ENCODE measurements at places on chromosomes 11 and 22.
A peak's percentile ranks its signal among the peaks of the same experiment; 100 is the strongest.

- DNase-seq: no peak
Observed at GRCh38 chr11:35006389-35007128, 90.1 kb downstream of the PDHX start.

GRCh38 chr11:61092280-61092766 lies 10.0 kb upstream of the CD5 start:
- DNase-seq: no peak

DNA sequence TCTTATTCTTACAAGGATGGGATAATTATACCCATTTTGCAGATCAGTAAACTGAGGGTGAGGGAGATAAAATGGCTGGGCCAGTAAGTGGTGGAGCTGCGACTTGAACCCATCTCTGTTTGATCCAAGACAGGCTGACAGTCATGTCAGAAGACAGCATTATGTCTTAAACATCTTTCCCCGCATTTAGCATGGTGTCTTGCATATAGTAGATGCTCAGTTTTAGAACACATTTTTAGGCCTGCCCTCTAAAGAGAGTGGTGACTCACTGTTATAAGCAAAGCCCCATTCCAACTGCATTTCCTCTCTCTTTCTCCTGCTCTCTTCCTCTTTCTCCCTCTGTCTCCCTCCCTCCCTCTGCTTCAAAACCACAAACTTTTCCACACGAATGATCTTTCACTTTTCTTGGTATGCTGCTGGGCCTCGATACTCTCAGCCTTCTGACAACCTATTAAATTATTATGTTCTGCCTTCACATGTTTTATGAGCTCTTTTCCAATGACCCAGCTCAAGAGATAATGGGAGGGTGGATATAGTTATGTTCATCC lies 25.2 kb downstream of the CWC15 start:
- DNase-seq: no peak

DNA sequence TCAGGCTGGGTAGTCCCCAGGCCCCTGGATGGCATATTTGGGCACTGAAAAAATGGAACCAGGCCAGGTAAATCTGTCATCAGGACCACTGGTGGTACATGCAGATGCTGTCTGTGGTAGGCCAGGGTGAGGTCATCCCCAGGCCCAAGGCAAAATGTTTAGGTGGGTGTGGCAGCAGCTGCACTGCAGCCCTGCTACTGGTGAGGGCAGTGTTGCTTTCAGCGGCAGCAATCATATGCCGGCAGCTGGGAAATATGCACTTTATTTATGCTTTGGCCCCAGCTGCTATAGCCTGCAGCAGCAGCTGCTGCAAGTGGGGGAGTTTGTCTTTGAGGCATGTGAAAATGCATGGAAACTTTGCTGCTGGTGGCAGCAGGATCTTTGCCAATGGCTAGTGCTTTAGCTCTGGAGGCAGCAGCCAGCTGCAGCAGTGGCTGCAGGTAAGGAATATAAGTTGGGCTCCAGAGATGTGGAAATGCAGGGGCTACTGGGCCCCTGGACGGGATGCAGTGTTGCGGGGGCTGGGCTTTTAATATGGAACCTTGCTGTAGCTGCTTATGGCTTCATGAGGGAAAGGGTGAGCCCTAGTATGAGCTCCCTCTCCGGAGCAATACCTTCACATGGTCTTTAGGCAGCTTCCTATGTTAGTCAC lies 365.7 kb upstream of the CADM1 start:
- peak; percentile 59 for DNase-seq

GRCh38 chr11:134797411-134798089 lies 385.5 kb upstream of the B3GAT1 start:
- DNase-seq: no peak

DNA sequence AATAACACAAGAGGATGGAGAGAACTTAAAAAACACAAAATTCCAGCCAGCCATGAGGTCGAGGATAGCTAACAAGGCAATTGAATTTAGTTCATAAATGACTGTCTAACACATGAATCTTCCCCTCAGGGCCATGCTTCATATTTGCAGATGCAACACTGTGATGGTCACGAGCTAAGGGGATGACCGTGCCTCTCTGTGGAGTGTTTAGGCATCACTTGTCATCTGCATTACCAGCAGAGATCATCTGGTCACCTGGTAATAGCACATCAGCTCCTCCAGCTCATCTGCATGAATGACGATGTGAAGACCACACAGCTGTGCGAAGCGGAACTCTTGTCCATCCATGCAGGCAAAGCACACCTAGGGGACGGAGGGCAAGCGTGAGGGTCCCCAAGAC lies 20.9 kb upstream of the SLC25A1 start:
- DNase-seq: no peak

DNA sequence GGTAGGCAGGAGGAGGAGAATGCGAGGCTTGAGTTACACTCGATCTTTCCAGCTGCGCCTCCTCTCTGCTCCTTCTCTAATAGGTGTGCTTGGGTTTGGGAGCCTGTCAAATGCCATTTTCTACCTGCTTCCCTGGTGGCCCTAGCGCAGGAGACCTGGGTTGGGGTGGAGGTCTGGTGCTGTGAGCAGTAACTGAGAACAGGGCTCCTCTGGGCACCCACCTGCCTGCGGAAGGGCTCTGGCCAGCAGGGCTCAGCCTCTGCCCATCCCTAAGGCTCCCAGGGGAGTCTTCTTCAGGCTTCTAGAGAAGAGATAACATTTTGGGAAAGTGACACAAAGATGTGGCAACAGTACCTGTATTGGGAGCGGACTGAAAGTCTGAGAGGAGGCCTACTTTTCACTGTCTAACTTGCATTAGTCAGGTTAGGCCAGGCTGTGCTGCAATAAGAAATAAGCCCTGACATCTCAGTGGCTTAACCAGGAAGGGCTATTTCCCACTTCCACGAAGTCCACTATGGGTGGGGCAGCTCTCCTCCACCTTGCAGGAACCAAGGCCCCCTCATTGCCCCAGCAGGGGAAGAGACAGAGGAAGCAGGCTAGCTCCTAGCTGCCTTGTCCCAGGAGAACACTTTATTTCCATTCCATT lies 7.7 kb upstream of the LTO1 start:
- no peak for DNase-seq

GRCh38 chr11:34243600-34244464 lies 114.0 kb downstream of the ABTB2 start:
- no peak for DNase-seq

GRCh38 chr11:59267196-59267595 lies 54.5 kb upstream of the MPEG1 start:
- no peak for DNase-seq

DNA sequence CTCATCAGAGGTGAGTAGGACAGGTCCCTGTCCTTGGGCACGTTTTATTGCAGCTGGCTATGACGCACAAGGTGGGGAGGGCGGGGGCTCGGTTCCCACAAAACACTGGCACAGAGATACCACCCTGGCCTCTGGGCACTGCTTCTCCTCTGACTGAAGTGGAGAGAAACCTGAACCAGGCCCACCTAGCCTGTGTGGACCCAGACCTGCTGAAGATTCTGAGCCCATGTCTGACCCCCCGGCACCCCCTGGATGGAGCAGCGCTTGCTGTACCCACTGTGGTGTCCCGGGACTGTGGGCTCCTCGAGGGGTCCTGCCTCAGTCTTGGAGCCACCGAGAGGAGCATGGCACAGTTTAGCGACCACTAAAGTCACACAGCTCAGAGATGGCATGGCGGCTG lies 72.6 kb downstream of the PARVB start:
- no peak for DNase-seq

DNA sequence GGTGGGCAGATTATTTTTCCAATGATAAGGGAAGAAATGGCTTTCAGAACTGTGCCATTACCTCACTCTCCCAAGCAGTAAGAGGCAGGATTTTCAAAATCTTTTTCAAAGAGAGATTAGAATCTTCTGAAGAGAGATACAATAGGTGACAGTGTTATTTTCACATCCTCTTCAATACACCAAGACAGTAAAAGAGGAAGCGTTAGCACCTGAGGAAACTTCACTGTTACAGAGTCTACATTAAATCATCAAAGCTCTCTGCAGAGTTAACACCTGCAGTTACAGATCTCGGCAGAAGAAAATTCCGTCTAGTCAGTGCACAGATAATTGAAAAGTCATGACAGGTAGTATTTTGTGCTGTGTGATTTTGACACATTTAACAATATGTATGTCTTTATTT lies 144.9 kb downstream of the PGR start:
- no peak for DNase-seq

- no peak for DNase-seq
Observed at GRCh38 chr11:75159151-75159953, 8.4 kb downstream of the SLCO2B1 start.

DNA sequence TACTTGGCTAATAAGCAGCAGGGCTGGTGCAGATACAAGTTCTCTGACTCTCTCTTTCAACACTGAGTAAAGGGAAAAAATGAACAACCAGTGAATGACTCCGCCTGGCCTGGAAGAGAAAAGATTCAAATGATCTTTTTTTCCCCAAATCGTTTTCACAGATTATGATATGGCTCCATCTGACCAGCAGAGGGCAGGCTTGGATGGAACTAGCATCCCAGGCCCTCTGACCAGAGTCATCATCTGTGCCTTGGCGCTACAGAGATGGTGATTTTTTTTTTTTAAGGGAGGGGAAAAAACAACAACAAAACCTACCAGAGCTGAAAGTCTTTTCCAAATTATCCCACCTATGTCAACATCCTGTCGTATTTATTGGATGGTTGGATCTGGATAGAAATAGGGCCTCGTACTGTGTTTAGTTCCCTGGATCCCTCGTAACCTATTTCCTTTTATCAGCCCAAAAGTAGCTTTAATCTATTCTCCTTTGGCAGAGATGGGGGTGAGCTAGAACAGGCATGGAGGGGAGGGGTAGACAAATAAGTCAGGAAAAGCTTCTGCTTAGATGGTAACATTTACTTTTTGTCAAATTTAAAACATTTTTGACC lies 69.7 kb downstream of the PRSS23 start:
- peak; percentile 56 for DNase-seq
